Activated naive CD4-positive, alpha-beta T cell (primary cell): ENCODE measurements at places on chromosomes 1 and 21.
A peak's percentile ranks its signal among the peaks of the same experiment; 100 is the strongest.

GRCh38 chr1:80731241-80731894 is 1069.4 kb upstream of the ADGRL2 start:
- DNase-seq: no peak

GRCh38 chr1:65904681-65905083 is 112.0 kb downstream of the PDE4B start:
- DNase-seq: no peak

DNA sequence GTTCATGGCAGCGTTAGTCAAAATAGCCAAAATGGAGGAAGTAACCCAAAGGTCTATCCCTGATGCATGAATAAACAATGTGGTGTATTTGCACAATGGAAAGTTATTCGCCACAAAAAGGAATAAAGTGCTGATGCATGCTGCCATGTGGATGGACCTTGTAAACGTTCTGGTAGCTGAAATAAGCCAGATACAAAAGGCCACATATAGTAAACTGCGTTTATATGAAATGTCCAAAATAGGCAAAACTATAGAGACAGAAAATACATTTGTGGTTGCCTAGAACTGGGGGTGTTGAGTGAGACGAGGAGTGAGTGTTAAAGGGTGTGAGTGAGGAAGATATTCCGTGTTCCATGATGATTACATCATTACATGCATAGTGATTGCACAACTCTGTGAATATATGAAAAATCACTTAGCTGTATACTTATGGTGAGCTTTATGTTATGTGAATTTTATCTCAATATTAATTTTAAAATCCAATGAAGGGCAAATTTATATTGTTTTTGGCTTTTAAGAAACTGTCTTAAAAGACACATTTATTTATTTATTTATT is 321.3 kb downstream of the KIF26B start:
- DNase-seq: no peak

- DNase-seq: no peak
Measured at GRCh38 chr1:228297822-228298221, 90.0 kb downstream of the OBSCN start.

GRCh38 chr1:38529391-38529790 is 330.2 kb downstream of the RRAGC start:
- no peak for DNase-seq

- DNase-seq: no peak
Measured at GRCh38 chr1:225434046-225434445, 6.2 kb upstream of the LBR start.

DNA sequence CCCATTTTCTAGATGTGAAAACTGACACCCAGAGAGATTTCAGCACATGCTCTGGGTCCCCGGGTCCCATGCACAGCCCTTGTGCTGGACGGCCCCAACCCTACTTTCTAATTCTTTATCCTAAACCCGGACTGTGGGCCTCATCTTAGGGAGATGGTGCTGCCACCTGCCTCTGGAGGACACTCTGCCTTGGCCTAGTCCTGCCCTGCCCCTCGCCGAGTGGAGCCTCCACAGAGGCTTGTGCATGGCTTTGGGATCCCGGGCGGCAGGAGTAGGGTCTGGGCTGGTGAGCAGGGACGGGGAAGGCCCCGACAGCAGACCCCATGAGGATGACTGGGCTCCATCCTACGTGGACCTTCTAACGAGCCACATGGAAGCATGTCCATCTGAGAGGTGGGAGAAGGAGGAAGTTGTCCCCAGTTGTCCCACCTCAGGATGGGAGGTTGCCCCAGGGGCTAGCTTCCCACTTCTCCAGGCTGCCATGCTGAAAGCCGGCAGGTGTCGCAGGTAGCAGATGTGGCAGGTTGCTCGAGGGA is 12.4 kb downstream of the MX2 start:
- DNase-seq: no peak

DNA sequence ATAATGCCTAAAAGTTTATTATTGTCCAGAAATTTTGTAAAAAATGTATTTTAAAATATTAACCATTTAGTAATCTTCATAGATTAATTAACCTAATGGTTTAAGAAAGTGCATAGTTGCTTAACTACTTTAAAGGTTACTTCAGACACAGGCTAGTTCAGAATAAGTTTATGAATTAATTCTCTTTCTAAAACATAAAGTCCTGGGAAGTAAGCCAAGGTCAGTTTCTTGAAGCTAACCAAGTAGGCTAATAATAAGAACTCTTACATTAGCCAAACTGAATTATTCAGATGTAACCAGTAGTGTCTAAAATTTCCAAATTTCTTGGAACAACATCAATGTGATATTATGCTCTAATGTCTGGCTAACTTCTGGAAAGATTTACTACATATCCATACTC is 790.4 kb downstream of the NCAM2 start:
- DNase-seq: no peak

GRCh38 chr1:152459596-152460528 is 45.8 kb upstream of the CRNN start:
- DNase-seq: peak; percentile 63

DNA sequence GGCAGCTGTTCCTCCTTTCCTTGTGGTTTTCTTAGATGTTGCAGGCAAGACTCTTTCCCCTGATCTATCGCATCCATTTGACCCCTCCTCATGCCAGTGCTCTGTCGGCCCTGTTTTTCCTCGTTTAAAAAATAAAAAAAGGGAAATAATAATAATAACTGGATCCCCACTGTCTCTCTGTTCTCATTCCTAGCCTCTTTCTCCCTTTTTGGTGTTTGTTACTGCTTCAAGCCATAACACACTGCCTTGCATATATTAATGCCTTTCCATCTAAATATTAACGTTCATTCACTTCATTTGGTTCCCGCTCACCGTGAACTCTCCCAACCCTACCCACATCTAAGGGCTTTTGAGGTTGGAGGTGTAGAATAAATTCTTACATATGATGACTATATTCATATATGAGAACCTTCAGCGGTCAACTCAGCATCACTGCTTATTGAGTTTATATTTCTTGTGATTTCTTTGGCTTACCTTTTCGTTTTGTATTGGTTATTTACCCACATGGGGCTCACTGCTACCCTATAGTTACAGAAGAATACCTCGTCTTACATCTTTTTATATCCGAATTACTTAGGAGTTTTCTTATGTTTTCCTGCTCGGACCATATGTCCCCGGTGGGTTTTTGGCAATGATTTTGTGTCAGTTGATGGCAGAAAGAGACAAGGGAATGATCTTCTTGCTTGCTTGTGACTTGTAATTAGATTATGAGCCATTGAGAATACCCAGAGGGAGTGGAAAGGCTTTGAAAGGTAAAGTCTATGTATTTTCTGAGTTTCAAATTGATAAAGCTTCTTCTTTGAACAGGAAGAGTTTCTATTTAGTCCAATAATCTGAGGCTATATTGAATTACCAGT is 805 bp downstream of the ATG4C start:
- no peak for DNase-seq

DNA sequence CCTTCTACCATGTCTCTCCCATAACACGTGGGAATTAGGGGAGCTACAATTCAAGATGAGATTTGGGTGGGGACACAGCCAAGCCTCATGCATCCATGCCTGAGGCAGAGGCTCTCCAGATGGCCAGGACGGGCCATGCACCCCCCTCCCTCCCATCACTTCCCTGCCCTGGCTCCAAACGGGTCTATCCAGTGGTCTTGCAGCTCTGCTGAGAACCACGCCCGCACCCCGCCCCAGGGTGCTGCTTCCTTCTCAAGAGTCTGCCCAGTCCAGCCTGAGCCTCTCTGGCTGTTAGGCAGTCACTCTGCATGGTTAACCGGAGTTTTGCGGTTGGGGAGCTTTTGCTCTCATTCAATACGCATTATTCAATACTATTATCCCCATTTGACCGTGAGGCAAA is 131.5 kb upstream of the TMEM51 start:
- no peak for DNase-seq

DNA sequence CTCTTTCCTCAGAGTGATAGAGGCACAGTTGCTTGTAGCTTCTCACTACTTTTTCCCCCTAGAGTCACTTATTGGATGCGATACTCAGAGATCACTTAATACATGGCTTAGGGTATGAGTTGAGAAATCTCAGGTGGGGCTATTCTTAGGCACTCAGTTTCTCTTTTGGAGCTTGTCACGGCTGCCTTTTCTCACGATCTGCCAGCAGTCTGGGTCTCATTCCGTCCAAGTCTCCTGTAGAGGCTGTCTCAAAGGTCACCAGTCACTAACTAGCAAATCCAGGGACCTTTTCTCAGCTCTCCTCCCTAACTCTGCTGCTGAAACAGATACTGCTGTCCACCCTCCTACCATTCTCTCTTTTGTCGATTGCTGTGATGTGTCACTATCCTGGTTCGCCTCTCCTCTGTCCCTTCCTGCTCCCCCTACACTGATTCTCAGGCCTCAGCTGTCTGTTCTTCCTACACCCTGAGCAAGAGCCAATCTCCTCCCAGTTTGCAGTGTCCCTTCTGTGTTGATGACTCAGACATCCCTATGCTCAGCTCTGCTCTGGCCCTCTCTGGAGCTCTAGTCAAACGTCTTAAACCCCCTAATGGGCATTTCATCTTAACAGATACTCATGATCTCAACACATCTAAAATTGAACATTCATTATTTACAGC is 12.4 kb downstream of the ATP1A2 start:
- DNase-seq: no peak

GRCh38 chr1:183110326-183110880 is 75.7 kb upstream of the LAMC2 start:
- no peak for DNase-seq

GRCh38 chr21:29827647-29828046 is 112.1 kb downstream of the GRIK1 start:
- DNase-seq: no peak

GRCh38 chr1:108882837-108883236 is 6.1 kb downstream of the GPSM2 start:
- DNase-seq: no peak

- no peak for DNase-seq
Measured at GRCh38 chr1:154497026-154497806, 4.8 kb upstream of the TDRD10 start.

- DNase-seq: peak; percentile 32
Measured at GRCh38 chr1:112956544-112957132, 642 bp upstream of the SLC16A1 start.

GRCh38 chr1:156424806-156425432 is 55.9 kb downstream of the RHBG start:
- no peak for DNase-seq

- DNase-seq: no peak
Measured at GRCh38 chr1:166350490-166350889, 183.7 kb upstream of the FAM78B start.

- no peak for DNase-seq
Measured at GRCh38 chr1:202274611-202275010, 67.1 kb downstream of the UBE2T start.

- no peak for DNase-seq
Measured at GRCh38 chr1:55362558-55362957, 147.4 kb upstream of the USP24 start.

DNA sequence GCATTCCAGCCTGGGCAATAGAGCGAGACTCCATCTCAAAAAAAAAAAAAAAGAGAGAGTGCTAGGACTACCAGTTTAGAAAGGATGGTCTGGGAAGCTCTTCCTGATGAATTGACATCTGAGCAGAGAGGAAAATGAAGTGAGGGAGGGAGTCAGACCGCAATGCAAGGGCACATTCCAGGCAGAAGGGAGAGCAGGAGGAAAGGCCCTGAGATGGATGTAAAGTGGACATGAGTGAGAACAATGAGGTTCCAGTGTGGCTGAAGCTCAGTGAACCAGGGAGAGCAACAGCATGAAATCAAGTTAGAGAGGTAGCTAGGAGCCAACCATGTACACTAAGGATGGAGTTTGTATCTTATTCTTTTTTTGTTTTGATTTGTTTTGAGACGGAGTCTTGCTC is 55.9 kb upstream of the SPOCD1 start:
- DNase-seq: no peak

GRCh38 chr1:112708002-112708448 is 1.1 kb upstream of the RHOC start:
- no peak for DNase-seq

GRCh38 chr1:90435351-90435750 is 281.8 kb downstream of the BARHL2 start:
- DNase-seq: no peak

DNA sequence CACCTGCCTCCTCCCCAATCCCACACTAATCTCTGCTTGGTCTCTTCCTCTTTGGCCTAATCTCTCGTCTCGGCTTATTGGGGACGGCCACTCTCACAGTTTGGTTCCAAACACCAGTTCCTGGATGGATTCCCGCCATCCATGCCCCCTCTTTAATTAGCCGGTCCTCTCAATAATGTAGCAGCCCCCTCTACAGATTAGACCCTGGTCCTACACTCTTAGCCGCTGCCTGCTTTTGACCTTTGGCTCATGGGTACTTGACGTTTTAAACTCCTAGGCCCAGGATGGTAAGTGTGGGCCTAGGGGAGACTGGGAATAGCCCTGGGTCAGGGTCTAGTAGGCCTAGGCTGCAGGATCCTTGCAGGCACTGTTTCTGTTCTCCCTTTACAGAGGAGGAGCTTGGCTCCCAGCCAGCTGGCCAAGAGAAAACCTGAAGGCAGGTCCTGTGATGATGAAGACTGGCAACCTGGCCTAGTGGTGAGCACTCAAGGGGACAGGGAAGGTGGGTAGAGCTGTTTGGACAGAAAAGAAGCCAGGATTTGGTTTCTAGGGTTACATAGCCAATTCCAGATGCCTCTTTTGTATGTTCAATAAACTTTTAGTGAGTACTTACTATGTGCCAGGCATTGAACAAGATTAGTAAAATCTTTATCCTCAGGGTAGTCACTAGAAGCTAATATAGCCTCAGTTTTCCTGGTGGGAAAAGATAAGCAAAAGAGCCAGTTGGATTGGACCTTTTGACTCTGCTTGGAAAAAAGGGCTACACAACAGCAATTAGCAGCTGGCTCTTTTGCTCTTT is 758 bp downstream of the RAD54L start:
- DNase-seq: no peak

GRCh38 chr1:151147132-151147503 is 687 bp upstream of the SEMA6C start:
- no peak for DNase-seq

GRCh38 chr1:230827081-230827681 is 41.1 kb downstream of the C1orf198 start:
- no peak for DNase-seq

- DNase-seq: no peak
Measured at GRCh38 chr1:15358565-15359133, 51.0 kb upstream of the EFHD2 start.

GRCh38 chr21:46518983-46519583 is 60.4 kb downstream of the DIP2A start:
- DNase-seq: no peak

DNA sequence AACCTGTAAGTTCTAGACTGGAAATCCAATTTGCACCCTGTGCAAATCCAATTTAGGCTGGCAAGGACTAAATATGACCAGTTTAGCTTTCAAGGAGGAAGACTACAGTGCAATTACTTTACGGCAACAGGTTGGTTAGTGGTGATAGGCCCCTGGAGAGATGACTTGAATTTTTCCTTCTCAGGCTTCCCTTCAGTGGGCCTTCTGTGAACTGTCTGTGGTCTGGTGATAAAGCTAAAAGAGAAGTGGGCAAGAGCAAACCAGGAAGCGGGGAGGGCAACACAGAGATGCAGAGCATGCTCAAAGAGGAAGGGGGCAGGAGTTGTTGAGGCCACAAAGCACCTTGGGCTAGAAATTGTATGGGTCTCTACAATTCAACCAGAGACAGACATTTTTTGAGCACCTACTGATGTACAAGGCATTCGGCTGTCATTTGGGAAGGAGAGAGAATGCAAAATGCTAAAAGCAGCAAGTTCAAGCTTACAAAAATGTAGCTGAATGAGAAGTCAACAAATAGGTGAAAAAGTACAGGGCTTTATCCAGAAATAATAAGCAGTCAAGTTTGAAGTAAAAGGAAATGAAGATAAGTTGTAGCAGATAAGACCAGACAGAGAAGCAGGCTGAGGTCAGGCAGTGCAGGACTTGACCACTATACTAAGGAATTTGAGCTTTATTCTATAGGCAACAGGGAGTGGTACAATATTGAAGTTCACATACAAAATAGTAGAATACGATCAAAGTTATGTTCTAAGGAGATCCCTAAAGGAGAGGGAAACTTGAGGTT is 23.9 kb downstream of the INPP5B start:
- no peak for DNase-seq
